ENCODE measurements at places on chromosomes 5 and 9.

GRCh38 chr5:88145611-88146467 lies 122.8 kb downstream of the TMEM161B start:
- peak; percentile 23 for DNase-seq

GRCh38 chr5:77398896-77399295 lies 93.2 kb downstream of the WDR41 start:
- DNase-seq = no peak

DNA sequence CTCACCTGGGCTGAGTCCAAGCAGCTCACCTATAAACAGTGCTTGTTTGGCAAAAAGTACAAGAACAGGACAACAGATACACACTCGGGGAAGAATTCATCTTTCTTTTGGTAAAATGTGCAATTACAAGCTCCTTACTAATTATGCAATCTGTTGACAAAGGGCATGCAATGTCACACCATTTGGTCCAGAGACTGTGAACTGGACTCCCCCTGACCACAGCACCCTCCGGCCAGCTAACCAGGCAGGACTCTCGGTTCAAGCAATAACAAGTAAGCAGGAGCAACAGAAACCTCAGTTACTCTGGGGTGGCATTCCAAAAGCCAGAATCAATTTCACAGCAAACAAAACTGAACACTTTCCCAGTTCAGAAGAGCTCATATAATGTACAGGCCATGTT lies 113.8 kb downstream of the GNAQ start:
- DNase-seq = no peak

DNA sequence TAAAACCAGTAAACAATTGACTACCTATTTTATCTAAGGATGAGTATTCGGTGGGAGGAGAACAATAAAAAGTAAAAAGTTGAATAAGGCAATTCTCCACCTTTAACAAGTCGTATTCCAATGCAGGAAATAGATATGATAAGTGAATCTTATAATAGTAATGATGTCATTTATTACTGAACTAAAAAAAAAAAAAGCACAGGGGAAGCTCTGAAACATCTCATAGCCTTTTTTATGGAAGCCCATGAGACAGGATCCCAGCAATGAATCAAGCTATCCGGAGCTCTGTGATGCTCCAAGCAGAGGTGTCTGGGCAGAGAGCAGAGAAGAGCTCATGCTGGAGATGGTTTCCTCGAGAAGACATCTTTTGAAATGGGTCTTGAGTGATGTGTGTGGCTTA lies 376.0 kb downstream of the ICE1 start:
- DNase-seq = no peak

- no peak for DNase-seq
Measured at GRCh38 chr9:115758441-115758840, 395.1 kb upstream of the PAPPA start.

DNA sequence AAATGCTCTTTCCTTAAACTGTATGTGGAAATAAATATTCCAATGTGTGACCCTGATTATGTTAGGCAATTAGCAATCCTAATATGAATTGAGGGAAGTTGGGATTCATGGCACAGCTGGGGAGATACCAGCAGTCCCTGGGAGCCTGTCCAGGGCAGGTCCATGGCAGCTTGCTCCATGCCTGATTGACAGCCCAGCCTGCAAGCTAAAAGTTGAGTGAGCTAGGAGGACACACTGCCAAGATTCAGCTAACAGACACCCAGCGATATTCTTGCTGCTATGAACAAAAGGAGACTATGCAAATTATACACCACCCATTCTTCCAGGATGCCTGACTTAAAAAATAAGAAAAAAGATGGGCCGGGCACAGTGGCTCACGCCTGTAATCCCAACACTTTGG lies 6.2 kb downstream of the TGFBI start:
- DNase-seq = no peak

- DNase-seq = peak; percentile 65
Measured at GRCh38 chr9:79574781-79575180, 3.0 kb downstream of the TLE4 start.

DNA sequence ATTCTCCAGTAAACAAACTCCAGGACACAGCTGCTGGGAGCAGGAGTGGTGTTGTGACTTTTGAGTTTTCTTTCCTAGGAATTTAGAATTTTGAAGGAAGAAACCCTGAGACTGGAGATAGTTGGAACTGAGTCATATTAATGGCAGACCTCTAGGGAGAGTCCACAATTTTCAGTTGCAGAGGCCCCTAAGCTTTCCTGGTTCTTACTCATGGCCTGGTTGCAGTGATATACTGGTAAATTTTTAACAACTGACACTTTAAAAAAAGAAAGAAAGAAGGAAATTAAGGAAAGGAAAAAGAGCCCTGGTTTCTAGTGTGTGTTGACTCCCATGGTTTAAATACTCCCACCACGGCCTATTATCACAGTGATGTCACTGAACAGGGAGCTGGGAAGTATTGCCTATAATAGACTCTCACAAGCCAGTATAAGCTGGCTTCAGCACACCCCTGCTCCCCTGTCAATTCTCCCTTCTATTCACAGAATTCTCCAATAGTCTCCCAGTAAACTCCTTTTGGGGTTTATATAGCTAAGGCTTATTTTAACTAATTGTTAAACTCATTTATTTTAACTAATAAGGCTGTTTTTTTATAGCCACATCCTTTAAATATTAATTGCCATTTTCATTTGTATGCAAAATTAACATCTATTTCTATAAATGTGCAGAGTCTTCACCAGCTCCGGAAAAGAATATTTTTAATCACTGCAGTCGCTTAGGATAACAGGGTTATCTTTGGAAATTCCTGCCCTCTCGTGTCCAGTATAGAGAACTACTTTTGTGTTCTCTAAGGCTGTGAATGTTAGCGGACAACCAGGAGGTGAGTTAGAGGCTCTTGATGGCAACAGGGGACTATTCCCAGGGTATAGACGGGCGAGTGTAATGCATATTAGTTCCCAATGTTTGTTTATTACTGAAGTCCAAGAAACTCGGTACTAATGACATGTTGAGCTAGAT lies 59.7 kb downstream of the GGTA1 start:
- peak; percentile 26 for DNase-seq

- no peak for DNase-seq
Measured at GRCh38 chr5:151786468-151786867, 14.7 kb downstream of the G3BP1 start.

DNA sequence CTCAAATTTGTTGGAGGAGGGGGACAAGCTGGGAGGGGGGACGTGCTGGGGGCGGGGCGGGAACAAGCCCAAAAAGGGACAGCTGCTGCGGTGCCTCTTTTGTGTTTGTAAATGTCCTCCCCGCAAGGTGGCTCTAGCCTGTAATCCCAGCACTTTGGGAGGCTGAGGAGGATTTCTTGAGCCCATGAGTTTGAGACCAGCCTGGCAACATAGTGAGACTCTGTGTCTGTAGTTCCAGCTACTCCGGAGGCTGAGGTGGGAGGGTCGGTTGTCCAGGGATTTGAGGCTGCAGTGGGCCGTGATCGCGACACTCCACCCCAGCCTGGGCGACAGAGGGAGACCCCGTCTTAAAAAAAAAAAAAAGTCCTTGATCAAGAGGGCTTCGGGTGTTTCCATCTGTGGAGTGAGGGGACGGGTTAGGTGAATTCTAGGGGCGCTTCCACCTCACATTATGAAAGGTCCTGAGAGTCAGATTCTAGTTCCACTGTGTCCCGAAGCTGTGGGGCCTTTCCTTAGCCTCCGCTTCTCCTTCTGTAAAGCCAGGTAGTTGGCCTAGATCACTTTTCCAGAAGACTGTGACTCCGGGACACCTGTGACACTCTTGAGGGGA lies 779 bp upstream of the CTNNA1 start:
- peak; percentile 54 for DNase-seq

- DNase-seq = peak; percentile 98
Measured at GRCh38 chr5:179023528-179024189, at the start of gene ZNF879. ZNF879 (plus strand) TSS chr5:179023804; CDS start chr5:179025005, 1,201 bp downstream.

DNA sequence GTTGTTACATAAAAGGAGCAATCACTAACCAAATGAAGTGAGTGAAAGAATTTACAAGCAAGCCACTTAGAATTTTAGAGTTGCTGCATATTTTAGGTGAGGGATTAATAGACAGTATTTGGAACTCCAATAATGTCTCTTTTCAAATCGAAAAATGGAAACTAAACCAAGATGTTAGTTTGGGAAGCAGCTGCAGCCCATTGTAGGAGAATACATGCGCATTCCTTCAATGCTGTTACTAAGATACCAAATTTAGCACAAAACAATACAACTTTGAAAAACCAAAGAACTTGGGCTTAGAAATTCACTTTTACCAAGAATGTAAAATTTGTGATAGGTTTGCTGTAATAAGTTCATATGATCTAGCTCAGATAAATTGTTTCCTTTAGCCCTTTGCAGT lies 411.8 kb upstream of the CDH6 start:
- no peak for DNase-seq

DNA sequence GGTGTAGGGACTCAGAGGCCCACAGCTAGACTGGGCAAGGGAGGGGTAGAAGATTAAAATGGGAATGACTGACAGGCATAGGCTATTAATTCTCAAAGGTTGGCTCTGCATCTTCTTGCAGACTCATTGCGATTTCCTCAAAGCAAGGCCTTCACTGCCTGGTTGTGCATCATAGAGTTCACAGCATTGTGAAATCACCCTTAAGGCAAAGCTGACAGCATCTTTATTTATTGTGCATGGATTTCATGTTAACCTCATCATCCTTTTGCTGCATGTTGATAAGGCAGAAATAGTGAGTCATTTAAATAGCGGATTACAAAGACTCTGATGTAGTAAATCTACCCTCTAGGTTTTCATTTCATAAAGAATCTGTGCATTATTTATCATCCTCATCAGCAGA lies 13.6 kb upstream of the PALM2AKAP2 start:
- DNase-seq = peak; percentile 93

DNA sequence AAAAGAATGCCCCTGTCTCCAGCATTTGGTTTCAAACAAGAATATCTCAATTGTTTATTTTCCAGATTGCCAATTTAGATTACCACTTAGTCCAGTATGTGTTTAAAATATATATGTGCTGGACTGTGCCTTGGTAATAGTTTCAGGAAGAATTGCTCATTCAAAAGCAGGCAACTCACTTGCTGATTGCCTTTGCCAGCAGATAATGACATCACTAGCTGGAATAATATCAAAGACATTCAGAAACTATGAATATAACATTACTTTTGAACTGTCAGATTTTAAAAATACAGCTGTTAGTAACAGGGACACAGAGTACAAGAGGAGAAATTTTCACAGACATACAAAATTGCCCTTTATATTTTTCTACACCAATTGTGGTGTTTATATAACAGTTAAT lies 96.0 kb upstream of the ITGA2 start:
- peak; percentile 80 for DNase-seq

GRCh38 chr9:89477811-89478630 lies 19.9 kb downstream of the SEMA4D start:
- no peak for DNase-seq

DNA sequence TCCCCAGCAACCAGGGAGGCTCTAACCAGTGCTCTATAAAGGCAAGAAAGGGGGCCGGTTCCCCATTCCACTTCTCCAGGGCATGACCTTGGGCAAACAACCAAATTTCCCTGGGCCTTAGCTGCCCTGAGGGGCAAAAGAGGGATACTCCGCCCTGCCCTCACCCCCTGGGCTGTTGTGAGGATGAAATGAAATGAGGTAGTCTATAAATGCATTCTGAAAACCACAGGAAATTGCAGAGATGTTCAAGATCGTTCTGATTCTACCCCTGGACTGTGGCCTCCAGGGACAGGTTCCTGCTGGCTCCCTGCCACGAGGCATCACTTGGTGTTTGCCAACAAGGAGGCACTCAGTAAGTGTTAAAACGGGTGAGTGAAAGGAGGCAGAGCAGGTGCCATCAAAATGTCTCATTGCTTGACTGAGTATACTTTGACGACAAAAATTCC lies 5.7 kb downstream of the RAPGEF1 start:
- peak; percentile 28 for DNase-seq

GRCh38 chr9:37992924-37993349 lies 76.1 kb downstream of the SHB start:
- DNase-seq = no peak

GRCh38 chr9:89744730-89745129 lies 139.9 kb downstream of the GADD45G start:
- DNase-seq = no peak

Data from GM23248 (cell line).